Mesothelial cell of epicardium (in vitro differentiated cells): ENCODE measurements at places on chromosomes 4 and X. TPM values are rescaled to one million over a fixed set of nuclear protein-coding genes. Genes with fewer than 3 reads are reported as not detected.

ZFYVE28 gene
- total RNA-seq, result 0.38 to 0.51 TPM (median 0.45 TPM) in 3 replicates

ATOH1 gene
- total RNA-seq, result not detected in 3 replicates

DKC1 gene
- total RNA-seq, result 61.4 to 66.2 TPM (median 64.2 TPM) in 3 replicates

LNX1 gene
- 12.7 to 14.0 TPM (median 13.0 TPM) in 3 replicates for total RNA-seq

FAT4 gene
- 58.5 to 61.1 TPM (median 60.2 TPM) in 3 replicates for total RNA-seq
